Activated CD4-positive, alpha-beta T cell treated with anti-CD3 and anti-CD28 coated beads, Interleukin-2, amount 50 U/mL, for 48 hours (primary cell): ENCODE measurements at places on chromosomes 2 and 18.

DNA sequence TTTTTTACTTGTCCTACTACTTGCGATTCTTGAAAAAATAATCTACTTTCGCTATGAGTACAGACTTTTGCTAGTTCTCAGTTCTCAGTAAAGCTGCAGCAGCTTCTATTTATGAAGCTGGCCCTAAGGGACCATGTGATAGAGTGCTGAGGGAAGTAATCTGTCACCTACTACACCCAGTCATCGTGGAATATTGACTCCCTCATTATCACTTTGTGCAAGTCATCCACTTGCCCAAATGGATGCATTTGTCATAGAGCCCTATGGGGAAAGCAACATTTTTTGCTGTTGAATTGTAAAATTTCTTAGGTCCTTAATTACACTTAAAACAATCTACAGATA, 1919.8 kb downstream of the SUCLG1 start:
- DNase-seq: no peak

- DNase-seq: no peak
Observed at GRCh38 chr18:3177902-3178687, 41.7 kb downstream of the MYOM1 start.

DNA sequence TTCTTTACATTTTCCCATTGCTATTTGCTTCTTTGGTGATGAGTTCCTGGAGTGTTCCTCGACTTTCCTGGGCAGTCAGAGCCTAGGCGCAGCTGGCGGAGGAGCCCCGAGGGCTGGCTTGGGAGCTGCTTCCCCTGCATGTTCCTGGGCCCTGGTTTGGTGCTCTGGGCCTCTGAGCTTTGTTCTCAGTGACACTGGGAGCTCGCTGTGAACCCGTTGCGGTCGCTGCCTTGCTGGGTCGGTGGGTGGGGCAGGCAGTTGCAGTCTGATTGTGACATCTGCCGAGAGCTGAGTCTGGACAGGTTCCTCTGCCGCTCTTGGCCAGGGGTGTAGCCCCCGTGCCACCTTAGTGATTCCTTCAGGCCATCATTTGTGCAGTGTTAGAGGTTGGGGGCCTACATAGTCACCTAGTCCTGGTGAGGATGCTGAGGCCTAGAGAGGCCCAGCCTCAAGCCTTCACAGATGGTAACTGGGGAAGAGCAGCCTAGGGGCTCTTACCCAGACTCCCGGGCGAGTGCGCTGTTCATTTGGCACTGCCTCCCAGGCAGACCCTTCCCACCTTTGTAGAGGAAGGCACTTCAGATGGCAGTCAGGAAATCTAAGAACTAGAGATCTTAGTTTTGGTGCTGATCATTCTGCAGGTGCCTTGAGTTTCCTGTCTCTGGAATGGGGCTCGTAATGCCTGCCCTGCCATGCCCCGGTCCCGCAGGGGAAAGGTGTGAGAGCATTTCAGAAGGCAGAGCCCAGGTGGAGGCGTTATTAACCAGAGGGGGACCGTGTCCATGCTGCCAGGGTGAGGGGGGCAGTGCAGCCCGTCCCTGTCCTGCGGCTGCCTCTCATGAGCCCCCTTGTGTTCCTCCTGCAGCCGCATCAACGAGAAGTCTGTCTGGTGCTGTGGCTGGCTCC, 8.4 kb downstream of the ASB1 start:
- DNase-seq: no peak

DNA sequence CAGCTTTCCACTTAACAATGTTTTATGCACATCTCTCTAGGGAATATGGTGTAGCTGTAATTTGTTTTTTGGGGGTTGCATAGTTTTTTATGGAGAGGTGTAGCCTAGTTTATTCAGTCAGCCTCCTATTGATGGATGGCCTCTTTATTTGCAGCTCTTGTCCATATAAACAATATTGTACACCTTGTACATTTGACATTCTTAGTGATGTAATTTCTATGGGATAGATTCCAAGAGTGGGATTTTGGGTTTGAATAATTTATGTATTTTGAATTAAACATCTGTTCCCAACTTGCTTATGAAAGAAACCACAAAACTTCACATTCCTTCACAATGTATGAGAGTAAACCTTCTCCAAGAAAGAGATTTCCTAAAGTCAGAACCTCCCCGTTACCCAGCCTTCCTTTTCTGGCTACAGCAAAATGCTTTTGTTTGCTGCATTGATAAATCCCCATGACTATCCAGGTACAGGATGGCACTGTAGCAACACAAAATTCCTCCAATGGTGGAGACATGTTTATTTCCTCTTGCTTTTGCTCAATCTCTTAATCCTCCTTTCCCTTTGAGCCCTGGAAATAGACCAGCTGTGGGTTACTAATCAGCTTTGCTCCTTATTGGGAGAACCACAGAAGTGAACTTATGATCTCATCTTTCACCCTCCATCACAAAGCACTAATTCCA, 58.4 kb upstream of the GALR1 start:
- DNase-seq: no peak

GRCh38 chr2:10868465-10869314, 43.0 kb upstream of the KCNF1 start:
- no peak for DNase-seq

DNA sequence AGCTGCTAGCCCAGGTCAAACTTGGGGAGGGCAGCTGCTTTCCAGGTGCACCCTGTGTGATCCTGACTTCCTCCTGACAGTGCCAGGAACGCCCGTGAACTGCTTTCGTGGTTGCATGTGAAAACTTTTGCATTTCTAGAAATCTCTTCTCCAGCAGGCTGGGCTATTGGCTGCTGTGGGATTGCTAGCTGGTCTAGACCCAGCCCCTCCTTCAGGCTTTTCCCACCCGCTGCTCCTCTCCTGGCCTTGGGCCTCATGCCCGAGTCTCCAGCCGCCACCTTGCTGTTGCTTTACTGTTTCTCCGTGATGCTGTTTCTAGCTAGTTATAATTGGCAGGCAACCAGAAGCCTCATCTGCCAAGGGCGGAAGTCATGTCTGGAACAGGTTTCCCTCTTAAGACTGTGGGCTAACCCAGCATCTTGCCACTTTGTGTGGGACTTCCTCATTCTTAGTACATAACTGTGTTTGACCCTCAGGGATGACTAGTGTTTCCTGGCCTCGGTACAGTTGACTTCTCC, 27.0 kb upstream of the MGAT4A start:
- peak; percentile 44 for DNase-seq

DNA sequence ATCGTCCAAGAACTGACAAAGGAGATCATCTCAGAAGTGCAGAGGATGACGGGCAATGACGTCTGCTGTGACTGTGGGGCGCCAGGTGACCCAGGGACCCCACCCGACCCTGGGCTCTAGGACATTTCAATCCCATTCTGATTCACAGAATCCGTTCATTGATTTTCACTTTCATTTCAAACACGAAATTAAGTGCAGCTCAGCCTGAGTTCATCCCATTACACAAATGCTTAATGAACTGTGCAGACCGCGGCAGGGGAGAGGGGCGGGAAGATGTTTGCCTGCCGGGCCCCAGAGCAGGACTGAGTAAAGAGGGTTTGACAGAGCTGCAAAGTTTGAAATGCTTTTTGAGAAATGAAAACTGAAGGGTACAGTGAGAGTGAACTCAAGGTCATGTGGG, 67.1 kb downstream of the ITGB1BP1 start:
- no peak for DNase-seq

DNA sequence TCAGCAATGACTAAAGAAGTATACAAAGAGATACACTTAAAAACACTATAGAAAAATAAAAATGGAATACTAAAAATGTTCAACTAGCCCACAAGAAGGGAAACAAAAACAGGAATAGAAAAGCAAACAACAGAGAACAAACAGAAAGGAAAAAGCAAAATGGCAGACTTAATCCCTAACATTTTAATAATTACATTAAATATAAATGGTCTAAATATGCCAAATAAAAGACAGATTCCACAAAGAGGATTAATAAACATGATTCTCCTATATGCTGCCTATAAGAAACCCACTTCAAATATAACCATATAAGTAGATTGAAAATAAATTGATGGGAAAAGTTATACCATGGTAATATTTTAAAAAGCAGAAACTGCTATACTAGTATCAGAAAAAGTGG, 83.5 kb upstream of the GPR45 start:
- no peak for DNase-seq

DNA sequence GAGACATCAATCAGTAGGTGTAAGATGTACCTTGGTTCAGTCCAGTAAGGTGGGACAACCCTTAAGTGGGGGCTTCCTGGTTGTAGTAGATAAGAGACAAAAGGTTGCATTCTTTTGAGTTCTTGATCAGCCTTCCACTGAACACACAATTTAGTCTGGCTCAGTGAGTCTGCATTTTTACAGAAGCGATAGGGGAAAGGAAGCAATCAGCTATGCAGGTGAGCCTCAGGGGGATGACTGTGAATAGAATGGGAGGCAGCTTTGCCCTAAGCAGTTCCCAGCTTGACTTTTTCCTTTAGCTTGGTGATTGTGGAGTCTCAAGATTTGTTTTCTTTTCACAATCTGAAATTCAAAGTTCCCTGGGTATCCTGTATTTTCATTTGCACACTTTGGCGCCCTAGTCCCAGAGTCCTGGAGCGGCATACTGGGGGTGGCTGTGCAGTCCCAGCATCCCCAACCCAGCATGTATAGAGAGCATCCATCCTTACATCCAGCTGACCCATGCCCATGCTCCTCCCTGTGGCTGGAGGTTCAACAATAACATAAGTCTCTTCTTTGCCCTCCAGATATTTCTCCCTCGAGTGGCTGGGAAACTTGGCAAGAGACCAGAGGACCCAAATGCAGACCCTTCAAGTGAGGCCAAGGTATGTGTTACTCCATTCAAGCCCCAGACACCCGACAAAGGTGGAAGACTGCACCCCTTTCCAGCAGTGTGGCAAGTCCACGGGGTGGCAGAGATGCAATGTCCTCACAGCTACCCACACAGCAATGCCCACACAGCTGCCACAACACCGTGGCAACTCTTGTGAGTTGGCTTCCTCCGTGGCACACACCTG, 20.1 kb upstream of the PRLH start:
- DNase-seq: no peak

DNA sequence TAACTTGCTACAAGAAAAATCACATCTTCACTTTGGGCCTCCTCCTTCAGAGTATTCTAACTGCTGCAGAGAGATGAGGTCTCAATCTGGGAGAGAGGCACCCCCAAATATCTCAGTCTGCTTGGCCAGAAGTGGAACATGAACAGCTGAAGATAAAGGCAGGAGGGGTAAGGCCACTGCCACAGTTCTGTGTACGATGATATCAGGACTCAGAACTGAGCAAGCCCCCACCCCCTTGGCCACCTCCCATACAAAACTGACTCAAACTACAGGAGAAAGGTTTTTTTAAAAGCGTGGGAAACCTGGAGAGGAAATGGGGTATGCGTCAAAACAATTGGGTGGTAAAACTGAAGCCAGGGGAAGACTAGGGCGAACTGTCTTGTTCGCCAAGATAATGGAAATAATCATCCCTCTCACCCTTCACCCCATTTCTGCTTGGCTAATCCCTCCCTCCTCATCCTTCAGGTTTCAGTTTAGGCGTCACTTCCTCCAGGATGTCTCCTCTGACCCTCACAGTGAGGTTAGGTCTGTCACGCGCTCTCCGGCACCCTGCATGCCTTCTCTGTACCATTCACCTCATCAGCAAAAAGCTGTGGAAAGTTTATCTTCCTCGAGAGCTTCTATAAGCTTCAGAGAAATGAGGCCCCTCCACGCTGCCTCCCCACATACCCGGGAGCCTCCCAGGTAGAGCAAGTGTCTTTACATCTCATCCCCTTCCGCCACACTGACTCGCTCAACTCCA, 64.4 kb downstream of the SFXN5 start:
- DNase-seq: no peak

DNA sequence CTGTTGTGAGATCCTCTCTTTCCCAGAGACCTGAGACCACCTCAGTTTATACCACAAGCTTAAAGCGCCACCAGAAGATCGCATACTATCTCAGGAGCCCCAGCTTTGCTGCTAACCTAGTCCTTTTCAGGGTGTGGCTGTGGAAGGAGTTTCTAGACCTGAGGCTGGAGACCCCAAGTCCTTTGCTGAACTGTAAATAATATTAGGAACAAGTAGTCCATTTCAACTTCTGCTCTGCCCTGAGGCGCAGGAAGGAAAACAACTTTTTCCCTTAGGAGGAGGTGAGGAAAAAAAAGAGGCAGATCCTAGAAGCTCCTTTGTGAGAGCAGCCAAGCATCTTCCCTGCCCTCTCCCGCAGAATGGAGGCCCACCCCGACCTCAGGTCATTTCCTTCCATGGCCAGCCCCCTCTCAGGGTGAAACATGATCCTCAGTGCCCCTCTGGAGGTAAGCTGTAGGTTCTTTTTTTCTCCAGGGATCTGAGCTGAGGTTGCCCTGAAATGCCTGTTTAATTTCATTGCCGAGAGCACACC, 122.8 kb upstream of the LGALSL start:
- no peak for DNase-seq

GRCh38 chr2:86336675-86337243, 667 bp downstream of the REEP1 start:
- DNase-seq: peak; percentile 20

GRCh38 chr2:224922142-224922727, 120.0 kb downstream of the DOCK10 start:
- no peak for DNase-seq

GRCh38 chr2:10157293-10157692, 34.8 kb downstream of the RRM2 start:
- no peak for DNase-seq

GRCh38 chr2:136997557-136997956, 232.2 kb downstream of the THSD7B start:
- DNase-seq: no peak

- DNase-seq: no peak
Observed at GRCh38 chr2:183049420-183049819, 11.2 kb upstream of the NCKAP1 start.

DNA sequence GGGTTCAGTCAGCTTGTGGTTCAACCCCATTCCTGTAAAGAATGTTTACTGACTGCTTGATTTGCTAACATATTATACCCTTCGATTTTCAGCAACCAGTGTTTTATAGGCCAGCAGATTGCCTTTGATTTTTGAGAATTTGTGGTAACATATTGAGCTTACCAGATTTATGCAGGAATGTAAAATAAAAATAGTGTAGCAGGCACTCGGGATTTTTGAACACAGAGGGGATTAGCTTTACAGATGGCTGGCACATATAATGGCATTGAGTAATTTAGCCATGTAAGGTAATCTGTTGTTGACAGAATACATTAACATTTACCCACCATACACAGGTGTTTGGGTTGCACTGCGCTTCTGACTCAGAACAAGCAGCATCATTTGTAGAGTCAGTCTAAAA, 354.0 kb downstream of the LRRTM1 start:
- DNase-seq: no peak

DNA sequence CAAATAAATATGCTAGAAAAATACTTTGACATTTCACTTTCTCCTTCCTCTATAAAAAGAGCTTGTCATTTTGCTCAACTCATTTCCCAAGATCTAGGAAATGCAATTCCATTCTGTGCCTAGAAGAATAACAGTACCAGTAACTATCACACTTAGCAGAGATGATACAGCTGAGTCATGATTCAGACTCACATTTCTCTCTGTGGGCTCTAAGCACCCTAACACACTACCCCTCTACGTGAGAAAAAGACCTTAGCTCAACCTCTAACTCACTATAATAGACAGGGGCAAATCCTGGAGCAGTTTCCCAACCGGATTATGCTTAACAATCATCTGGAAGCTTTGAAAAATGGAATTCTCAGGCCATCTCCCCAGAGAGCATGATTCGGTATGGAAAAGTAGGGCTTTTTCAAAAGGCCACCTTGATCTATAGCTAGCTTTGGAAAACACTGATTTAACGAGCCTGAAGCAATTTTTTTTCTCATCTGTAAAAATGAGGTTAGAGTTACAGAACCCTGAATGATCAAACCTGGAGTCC, 1312.3 kb upstream of the PIK3C3 start:
- no peak for DNase-seq
